ENCODE measurements at places on chromosomes 4 and X.

- DNase-seq = no peak
These were observed 21.5 kb downstream of the CHST7 start for GRCh38 chrX:46595084-46595483.

GRCh38 chrX:103847174-103847870 is 15.3 kb upstream of the RAB9B start:
- no peak for DNase-seq

DNA sequence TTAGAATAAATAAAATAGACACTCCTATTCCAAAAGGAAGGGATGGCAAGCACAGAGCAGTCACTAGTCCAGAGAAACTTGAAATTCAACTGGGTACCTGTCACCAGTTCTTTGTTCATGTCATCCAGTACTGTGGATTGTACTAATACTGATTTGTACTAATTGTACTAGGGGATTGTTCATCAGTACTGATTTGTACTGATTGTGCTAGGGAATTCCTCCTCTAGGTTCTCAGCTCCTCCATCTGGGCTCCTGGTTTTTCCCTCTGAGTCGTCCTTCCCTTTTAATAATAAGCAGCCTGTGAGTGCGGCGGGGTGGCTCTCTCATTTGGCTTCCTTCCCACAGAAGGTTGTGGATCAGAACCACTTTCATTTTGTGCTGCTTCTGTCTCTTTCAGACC is 31.0 kb upstream of the SOD3 start:
- DNase-seq = no peak

GRCh38 chr4:38724475-38724808 is 58.3 kb downstream of the TLR10 start:
- DNase-seq = no peak
